ENCODE measurements at places on chromosomes 1 and 21. TPM values are rescaled to one million over a fixed set of nuclear protein-coding genes. Genes with fewer than 3 reads are reported as not detected.

The C1orf141 gene
- total RNA-seq = not detected

The RIPK4 gene
- total RNA-seq = 10.0 TPM

The RHD gene
- not detected for total RNA-seq

The HTR6 gene
- not detected for total RNA-seq

The ZNF684 gene
- total RNA-seq = 3.8 TPM

The PPP1R15B gene
- 23.8 TPM for total RNA-seq

Measured in endothelial cell of coronary artery (primary cell).